ENCODE measurements at places on chromosomes 16 and 17.

DNA sequence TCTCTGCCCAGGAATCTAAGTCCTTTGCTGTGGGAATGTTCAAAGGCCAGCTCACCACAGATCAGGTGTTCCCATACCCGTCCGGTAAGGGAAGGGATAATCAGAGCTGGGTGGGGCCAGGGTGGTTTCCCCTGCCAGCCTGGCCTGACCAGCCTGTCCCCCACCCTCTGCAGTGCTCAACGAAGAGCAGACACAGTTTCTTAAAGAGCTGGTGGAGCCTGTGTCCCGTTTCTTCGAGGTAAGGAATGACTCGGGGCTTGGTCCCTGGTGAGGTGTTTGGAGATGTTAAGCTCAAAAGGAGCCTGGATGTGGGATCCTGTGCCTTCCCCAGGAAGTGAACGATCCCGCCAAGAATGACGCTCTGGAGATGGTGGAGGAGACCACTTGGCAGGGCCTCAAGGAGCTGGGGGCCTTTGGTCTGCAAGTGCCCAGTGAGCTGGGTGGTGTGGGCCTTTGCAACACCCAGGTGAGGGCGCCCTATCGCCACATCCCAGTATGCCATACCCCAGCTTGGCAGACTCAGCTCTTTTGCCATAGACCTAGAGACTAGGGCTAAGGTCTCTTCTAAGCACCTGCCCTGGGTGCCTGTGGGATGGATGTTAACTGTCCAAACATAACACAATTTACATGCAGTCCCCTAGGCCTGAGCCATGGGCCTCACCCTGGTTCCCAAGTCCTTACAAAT is 997 bp downstream of the ACADVL start:
- DNase-seq = peak; percentile 38

GRCh38 chr16:26195225-26195624 is 503.5 kb downstream of the HS3ST4 start:
- DNase-seq = no peak

- DNase-seq = peak; percentile 91
Observed at GRCh38 chr17:76540381-76541300, 797 bp downstream of the PRCD start.

- no peak for DNase-seq
Observed at GRCh38 chr17:36089339-36089865, 541 bp downstream of the CCL3 start.

- DNase-seq = no peak
Observed at GRCh38 chr17:42087736-42088705, 10.3 kb downstream of the ZNF385C start.

DNA sequence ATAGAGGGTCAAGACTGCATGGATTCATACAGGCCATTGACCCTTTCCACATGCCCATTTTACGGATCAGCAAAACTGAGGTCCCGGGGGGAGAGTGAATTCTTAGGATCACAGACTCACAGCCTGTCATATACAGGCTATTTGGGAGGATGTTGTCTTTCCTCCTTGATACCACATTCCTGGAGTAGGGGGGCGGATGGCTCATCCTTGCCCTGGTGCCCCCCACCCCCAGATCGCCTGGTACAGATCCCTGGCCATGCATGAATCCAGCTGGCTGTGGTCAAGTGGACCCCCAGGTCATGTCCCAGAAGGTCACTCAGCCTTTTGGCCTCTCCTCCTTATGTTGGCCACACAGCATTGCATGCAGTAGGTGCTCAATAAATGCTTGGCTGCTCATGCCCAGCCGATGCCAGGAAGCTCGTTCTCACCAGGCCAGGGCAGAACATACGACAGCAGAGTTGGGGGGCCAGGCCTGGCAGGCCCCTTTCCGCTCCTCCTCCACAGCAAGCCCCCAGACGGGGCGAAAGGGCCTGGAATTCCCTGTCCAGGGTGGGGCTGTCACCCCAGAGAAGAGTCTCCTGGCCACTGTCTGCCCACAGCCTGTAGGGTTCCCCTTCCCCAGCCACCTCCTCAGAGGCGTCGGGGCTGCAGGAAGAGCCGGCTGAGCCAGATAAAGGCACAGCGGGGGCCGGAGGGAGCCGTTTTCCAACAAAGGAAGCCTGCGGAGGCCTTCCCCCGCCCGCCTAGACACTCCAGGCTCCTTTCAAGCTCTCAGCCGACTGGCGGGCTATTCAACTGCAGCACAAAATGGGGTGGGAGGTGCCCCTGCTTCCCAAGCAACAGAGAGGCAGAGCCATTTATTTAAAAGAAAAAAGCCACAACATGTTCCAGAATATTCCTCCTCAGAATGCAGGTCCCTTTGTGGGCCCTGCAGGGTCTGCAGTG is 215.7 kb upstream of the CIBAR2 start:
- DNase-seq = peak; percentile 96

DNA sequence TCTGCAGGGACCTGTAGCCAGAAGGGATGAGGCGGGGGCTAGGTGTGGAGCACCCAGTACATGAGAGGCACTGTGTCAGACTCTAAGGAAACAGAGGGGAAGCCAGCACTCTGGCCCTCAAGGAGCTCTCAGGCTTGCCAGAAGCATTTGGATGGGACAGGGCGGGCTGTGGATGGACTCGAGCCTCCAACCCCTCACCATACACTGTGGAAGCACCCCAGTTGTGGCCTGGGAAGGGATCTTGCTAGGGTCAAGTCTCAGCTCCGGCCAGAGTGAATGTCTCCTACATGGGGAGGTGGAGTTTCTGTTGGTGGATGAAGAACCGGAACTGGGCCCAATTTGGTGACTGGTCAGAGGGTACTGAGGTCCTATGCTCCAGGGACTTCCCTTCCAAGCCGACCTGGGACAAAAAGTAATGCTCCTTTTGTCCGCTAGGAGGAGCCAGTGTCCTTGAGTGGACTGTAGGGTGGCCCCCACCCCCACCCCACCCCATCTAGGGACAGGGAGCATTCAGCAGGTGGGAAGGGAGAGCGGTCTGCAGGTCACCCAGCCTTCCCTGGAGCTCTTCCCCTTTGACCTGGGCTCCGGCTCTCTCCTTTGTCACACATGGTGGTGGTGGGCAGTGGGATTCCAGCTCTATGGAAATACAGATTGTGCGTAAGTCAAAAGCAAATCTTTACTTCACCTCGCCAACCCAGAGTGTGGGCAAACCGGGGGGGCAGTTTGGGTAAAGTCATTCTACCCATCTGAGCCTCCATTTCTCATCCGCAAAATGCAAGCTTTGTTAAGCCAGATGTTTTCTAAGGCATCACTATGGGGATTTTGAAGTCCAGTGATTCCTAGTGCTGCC is 20.4 kb upstream of the PHB1 start:
- peak; percentile 69 for DNase-seq

GRCh38 chr17:55577687-55578086 is 66.4 kb upstream of the SMIM36 start:
- DNase-seq = peak; percentile 78

GRCh38 chr17:12422651-12423050 is 243.0 kb upstream of the MYOCD start:
- no peak for DNase-seq

GRCh38 chr17:81027591-81028505 is 7.1 kb upstream of the BAIAP2 start:
- no peak for DNase-seq

DNA sequence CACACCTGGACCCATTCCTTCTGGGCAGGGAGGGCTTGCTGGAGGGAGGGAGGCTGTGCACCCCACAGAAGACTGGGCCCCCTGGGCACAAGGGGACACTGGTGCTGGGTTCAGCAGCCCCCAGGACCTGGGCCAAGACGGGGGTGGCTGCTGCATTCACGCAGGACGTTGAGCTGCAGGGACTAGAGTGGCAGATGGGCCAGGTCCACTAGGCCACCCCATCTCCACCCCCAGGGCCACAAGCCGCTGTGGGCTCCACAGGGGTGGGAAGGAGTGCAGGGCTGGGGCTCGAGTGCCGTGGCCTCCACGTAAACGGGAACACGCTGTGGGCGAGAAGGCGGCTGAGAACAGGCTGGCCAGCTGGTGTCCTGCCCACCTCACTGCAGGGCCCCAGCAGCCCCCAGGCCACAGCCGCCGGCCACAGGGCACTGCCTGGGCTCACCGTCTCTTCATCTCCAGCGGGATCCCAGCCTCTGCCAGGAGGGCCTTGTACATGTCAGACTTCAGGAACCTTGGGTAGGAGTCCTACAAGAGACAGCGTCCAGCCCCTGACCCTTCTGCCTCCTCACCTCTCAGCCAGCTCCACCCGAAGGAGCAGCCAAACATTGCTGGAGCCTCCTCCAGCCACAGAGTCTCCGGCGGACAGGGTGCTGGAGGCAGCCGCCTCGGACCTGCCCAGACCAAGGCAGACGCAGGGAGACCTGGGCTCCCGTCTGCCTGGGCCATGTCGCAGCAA is 6.5 kb downstream of the RGS11 start:
- no peak for DNase-seq

GRCh38 chr17:43992641-43993040 is 11.8 kb upstream of the NAGS start:
- DNase-seq = no peak

DNA sequence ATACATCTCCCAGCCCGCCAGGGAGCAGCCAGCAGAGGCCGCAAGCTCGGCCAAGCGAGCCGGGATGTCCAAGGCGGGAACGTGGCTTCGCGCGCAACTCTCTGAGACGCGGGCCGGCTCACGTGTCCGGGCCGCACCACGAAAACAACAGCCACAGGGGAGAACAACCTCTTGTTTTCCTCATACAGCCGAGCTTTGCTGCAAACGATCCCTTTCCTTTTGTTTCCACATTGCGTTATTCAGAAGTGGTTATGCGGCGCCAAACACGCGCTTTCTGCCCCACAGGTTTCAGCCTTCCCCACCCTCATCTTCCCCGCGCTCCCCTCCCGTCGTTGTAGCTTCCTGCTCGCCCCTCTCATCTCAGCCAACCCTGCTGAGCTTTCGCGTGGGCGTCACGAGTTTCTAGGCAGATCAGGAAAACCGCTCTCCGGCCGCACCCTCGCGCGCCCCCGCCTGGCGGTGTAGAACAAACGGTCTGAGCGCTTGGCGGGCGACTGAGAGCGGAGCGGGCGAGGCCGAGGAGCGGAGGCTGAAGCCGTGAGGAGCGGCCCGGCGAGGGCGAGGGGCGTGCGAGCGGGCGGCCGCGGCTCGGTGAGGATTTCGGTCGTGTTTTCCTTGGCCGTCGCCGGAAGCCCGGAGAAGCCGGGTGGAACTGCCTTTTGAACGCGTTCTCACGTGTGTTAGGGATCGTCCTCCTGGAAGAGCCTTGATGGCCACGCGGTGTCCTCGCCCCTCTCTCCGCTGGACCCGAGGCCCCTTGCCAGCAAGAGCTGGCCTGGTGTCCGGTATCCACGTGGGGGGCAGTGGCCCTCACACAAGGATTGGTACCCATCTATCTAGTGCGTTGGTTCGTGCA is 6.6 kb upstream of the SMARCD2 start:
- peak; percentile 83 for DNase-seq

DNA sequence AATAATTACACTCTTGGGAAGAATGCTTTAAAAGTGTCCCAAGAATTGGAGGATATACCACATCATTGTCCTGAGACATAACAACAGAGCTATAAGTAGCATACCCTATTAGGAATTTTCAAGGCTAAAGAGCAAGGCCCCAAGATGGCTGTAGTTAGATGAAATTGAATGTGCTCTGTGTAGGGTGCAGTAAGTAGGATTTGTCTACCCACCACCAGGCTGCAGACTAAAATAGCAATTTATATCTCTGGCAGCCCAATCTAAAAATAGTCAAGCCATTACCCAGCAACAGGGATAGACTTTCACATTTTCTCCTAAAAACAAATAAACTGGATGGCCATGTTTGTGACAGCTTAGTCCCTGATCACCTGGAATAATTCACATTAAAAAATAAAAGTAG is 5.6 kb downstream of the MMD start:
- no peak for DNase-seq

DNA sequence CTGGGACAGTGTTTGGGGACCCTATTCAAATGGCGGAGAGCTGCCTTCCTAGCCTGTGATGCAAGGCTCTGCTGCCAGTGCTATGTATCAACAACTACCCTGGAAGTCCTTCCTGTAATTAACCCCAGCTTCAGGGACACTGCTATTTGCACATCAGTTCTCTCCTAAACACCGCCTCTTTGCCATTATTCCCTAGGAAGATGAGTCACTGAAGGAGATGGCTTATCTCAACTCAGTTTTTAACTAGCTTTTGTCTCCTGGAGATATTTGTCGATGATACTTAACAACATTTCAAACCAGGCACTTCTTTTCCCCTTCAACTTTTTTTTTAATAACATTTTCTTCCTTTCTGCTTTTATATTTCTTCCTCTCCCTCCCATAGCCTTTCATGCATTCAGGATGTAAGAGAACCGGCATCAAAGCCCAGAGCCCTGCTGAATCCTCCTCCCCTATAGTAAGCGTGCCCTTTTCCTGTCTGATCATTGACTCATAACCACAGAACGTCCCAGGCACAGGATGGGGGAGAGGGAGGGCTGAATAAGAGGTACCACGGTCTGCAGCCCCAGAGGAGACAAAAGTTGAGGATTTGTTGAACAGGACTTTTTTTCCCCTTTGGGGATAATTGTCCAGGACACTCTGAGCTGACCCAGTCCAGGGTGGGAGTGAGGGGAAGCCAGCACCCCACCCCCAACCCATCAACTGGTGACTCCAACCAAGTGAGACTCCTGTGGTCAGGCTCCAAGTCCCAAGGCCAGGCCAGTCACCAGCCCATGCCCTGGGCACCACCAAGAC is 387.8 kb upstream of the SALL1 start:
- peak; percentile 88 for DNase-seq

DNA sequence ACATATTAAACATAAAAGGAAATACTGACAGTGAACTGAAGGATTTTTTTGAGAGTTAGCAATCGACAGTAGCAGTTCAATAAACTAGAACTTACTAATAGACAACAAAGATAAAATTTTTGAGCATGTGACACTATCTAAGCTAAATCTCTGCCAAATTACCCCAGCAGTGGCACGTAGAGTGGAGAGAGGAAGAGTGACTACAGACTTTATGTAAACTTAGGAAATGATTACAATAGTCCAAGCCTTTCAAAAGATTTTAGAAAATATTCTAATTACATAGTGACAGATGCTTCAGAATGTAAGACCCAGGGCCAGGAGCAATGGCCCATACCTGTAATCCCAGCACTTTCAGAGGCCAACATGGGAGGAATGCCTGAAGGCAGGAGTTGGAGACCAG is 52.4 kb downstream of the CFDP1 start:
- DNase-seq = peak; percentile 49

GRCh38 chr17:79132271-79133064 is 57.8 kb downstream of the ENGASE start:
- DNase-seq = no peak

DNA sequence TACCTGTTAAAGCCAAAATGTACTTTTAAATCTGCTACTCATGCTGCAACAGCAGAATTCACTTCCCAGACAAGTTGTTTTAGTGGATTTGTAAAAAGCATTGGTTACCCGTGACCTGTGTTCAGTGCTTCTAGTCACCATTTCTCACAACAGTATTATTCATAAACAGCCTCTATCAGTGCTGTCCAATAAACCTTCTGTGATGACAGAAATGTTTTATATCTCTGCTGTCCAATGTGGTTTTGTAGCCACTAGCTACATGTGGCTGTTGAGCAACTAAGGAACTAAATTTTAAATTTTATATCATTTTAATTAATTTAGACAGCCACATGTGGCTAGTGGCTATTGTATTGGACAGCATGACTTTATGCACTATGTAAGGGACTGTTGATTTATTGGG is 12.6 kb downstream of the MAP3K3 start:
- no peak for DNase-seq

- no peak for DNase-seq
Observed at GRCh38 chr17:80248001-80248893, 12.4 kb upstream of the RNF213 start.
